ENCODE measurements at places on chromosomes 3 and 15. TPM values are rescaled to one million over a fixed set of nuclear protein-coding genes. Genes with fewer than 3 reads are reported as not detected.
A peak's percentile ranks its signal among the peaks of the same experiment; 100 is the strongest.

DNA sequence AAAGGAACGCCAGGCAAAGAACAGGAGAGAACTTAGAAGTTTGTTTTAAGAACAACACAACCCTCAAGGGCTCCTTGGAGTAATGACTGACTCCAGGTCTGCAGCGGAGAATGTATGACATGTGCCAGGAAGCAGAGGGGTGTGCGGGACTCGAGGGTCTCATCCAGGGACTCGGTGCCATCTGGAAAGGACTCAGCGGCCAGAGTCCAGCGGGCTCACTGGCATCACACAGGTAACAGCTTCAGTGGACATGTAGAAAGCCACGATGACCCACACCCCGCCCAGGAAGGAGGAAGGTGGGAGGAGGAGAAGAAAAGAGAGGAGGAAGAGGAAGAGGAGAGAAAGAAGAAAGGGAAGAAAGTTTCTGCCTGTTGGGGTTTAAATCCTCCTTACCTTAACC is 21.4 kb downstream of the GP9 start:
- H3K4me3 ChIP-seq = no peak overlapping the region
- peaks cover 10% of the 10 kb centered on the region for H3K27me3 ChIP-seq
- H3K4me1 ChIP-seq = no peaks in the 10 kb centered on the region
- DNase-seq = no peak
- H3K27ac ChIP-seq = peak overlapping the region; percentile 41

DNA sequence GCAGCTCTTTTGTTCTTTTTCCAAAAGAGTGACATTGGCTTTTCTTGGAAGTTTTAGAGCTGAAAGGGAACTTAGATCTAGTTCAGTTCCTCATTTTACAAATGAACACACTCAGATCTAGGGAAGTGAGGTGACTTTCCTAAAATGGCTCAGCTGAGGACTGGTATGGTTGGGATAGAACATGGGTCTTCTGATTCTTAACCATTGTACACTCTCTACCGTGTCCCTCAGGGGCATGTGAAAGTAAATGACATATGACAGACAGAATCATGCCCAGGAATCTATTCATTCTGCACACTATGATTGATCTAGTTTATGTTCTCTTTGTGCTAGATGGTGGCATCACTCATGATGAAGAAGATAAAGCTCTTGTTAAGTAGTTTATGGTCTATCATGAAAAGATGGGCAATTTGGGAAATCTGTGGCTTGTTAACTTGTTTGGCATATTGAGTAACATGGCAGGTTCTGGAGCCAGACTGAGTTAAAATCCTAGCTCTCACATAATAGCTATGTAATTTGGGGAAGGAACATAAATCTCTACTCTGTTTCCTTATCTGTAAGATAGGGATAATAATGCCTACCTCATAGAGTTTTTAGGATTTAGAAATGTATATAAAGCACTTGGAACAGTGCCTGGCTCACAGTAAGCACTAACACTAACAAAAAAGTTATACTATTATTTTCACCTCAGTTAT is 30.9 kb downstream of the UBE2E1 start:
- H3K27ac ChIP-seq = peak overlapping the region; percentile 84
- H3K4me1 ChIP-seq = peaks cover 52% of the 10 kb centered on the region
- H3K36me3 ChIP-seq = no peaks in the 10 kb centered on the region
- DNase-seq = no peak

DNA sequence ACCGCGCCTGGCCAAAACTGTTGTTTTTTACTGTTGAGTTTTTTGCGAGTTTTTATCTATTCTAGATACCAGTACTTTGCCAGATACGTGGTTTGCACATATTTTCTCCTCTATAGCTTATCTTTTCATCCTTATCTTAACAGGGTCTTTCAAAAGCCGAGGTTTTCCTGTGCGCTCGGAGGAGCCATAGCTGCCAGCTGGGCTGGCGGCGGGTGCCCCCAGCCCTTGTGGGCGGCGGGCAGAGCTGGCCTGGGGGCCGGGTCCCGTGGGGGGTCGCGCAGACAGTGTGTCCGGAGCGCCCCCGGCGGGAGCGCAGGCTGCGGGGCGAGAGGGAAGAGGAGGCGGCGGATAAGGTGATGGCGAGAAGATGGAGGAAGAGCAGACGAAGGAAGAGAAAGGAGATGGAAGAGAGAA is 11.1 kb upstream of the EIF4A2 start:
- H3K4me3 ChIP-seq = peak overlapping the region; percentile 57
- no peaks in the 10 kb centered on the region for H3K36me3 ChIP-seq
- peak; percentile 20 for DNase-seq

DNA sequence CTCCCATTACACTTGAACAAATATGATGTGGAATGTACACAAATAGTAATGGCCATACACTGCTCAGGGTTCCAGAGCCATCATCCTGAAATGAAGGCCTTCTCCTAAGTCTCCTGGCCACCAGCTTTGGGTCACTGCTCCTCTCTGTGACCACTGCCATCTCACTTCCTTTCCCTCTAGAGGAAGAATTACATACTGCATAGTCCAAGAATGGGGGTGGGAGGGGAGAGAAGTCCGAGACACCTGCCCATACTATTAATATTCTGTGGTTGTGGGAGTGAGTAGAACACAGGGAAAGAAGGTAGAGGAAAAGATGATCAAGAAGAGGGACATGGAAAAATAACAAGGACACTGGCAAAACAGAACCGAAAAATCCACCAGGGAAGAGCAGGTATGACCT is 20.6 kb downstream of the ETV5 start:
- peaks cover 44% of the 10 kb centered on the region for H3K4me1 ChIP-seq
- no peak for DNase-seq
- peaks cover 37% of the 10 kb centered on the region for H3K36me3 ChIP-seq
- H3K27me3 ChIP-seq = no peaks in the 10 kb centered on the region
- no peak overlapping the region for H3K27ac ChIP-seq

DNA sequence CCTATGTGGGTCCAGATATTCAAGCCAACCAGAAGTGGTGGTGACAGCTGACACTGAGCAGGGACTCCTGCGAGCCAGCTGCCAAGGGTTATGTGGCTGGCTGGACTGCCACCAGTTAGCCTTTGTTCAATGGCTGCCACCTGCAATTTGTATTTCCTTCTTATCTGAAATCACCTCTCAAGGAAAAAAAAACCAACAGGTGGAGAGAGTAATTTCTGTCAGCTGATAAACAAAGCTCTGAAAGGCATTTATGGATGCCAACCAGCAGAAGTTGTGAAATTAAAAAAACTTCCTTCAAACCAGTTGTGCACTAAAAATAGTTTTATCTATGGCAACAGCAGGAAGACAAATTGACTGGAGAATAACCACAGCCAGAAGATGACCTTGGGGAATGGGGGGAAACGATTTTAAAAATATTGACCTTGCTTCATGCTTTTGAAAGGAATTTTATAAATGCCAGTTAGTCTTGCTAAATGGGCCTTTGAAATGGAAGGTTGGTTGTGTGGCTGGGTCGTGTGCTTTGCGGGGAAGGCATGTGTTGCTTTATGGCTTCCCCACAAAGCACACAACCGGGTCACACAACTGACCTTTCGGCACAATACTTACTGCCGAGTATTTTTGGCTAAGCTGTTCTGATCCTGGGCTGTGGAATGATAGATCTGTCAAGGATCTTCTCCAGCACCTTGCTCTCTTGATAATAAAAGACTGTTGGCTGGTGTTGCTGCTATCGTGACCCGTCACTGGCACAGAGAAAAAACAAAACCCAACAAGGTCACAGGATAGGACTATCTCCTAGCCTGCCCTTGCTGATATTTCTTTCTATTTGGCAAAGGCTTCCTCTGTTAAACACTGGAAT is 3.5 kb downstream of the MYZAP start:
- DNase-seq = no peak
- peaks cover 31% of the 10 kb centered on the region for H3K27me3 ChIP-seq
- H3K36me3 ChIP-seq = no peaks in the 10 kb centered on the region
- H3K4me3 ChIP-seq = no peak overlapping the region

- no peak overlapping the region for H3K27ac ChIP-seq
- H3K4me3 ChIP-seq = no peak overlapping the region
- no peaks in the 10 kb centered on the region for H3K27me3 ChIP-seq
- peaks cover 5% of the 10 kb centered on the region for H3K4me1 ChIP-seq
- peaks cover 10% of the 10 kb centered on the region for H3K36me3 ChIP-seq
Measured at GRCh38 chr3:47291158-47291753, 8.5 kb downstream of the KLHL18 start.

- DNase-seq = no peak
- H3K4me3 ChIP-seq = no peak overlapping the region
- H3K36me3 ChIP-seq = no peaks in the 10 kb centered on the region
- peaks cover 8% of the 10 kb centered on the region for H3K4me1 ChIP-seq
Measured at GRCh38 chr15:67611370-67612369, 69.2 kb downstream of the MAP2K5 start.

GRCh38 chr15:42071717-42072116 is 22.6 kb downstream of the PLA2G4D start:
- DNase-seq = no peak
- no peak overlapping the region for H3K27ac ChIP-seq
- peaks cover 3% of the 10 kb centered on the region for H3K4me1 ChIP-seq
- no peaks in the 10 kb centered on the region for H3K36me3 ChIP-seq
- no peaks in the 10 kb centered on the region for H3K27me3 ChIP-seq
- no peak overlapping the region for H3K4me3 ChIP-seq

TMC3 gene
- not detected for total RNA-seq

SERP1 gene
- total RNA-seq = 86.9 TPM

COPB2 gene
- 141 TPM for total RNA-seq
